Colonic mucosa (tissue), 4 donors: ENCODE measurements at places on chromosomes 3 and 15.
A peak's percentile ranks its signal among the peaks of the same experiment; 100 is the strongest.

- no peak for DNase-seq
Measured at GRCh38 chr3:104909198-104909597, 457.5 kb upstream of the ALCAM start.

DNA sequence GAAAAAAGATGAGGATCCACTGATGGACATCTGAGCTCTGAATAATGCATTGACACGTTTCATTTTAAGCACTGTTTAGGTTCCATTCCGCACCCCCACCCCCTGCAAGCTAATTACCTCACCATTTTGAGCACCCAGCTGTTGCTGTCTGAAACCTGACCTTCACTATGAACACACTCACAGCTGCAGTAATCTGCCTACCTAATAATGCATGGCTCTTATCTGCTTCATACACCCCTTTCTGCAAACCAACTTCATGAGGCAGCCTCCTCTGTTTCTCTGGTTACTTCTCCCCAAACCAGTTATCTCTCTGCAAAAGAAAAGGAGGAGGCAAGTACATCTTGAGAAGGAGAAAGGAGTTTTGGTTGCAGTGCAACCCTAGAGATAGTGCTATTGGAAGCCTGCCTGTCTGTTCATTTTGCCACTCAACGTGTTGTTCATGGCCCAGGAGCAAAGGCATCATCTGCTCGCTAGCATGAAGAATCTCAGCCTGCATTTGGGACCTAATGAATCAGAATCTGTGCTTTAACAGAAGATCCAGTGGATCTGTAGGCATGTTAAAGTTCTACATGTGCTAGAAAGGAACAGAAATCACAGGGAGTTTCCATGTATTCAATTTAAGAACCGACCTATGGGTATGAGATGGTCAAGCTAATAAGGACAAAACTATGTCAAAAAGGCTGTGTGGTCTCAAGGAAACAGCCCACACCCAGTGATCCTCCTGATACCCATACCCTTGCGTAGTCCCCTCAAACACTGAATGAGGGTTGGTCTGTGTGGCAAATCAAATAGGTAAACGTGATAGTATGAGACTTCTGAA, 87.2 kb downstream of the MB21D2 start:
- DNase-seq: no peak

DNA sequence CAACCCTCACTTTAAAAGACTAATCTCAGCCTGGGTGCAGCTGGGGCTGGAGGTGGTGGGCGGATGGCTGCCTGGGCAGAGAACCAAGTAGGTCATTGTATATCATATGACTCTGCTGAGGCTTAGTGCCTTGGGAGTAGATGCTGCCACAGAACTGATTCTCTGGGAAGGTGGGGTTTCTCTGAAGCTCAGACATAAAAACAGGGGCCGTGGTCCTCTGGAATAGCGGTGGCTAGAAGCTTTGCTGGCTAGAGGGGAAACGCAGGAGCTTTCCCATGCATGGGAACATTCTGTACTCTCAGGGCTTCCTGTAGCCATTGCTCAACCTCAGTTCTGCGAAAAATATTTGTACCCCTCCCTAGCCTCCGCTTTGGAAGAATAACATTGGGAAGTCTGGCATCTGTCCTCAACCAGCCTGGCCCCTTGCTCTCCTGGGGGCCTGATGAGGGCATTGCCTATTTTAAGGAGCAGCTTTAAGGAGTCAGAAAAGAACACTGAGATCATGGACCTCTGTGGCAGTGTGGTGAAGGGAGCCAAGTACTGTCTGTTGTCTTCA, 14.7 kb downstream of the TIMP4 start:
- DNase-seq: no peak

GRCh38 chr3:56899078-56899477, 97.3 kb upstream of the ARHGEF3 start:
- no peak for DNase-seq

GRCh38 chr15:101559952-101560351, 70.4 kb upstream of the PCSK6 start:
- DNase-seq: no peak

- DNase-seq: no peak
Measured at GRCh38 chr3:43094851-43095250, 11.0 kb downstream of the POMGNT2 start.

DNA sequence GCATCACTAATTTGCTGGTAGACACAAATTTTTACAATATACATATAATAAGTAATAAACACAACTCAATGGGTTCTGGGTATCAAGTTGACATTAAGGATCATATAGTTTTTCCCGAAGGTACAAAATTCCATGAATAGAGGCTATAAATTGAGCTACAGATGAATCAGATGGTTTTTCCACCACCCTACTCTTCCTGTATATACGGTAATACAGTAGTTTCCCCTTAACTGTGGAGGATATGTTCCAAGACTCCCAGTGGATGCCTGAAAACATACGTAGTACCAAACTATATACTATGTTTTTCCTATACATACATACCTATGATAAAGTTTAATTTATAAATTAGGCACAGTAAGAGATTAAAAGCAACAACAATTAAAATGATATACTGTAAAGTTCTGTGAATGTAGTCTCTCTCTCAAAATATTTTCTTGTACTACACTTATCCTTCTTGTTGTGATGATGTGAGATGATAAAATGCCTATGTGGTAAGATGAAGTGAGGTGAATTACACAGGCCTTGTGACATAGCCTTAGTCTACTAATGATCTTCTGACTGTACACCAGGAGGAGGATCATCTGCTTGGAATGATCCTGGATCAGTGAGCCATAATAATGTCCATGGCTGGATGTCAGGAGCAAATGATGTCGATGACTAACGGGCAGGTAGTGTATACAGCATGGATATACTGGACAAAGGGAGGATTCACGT, 116.7 kb downstream of the NR1I2 start:
- DNase-seq: no peak

DNA sequence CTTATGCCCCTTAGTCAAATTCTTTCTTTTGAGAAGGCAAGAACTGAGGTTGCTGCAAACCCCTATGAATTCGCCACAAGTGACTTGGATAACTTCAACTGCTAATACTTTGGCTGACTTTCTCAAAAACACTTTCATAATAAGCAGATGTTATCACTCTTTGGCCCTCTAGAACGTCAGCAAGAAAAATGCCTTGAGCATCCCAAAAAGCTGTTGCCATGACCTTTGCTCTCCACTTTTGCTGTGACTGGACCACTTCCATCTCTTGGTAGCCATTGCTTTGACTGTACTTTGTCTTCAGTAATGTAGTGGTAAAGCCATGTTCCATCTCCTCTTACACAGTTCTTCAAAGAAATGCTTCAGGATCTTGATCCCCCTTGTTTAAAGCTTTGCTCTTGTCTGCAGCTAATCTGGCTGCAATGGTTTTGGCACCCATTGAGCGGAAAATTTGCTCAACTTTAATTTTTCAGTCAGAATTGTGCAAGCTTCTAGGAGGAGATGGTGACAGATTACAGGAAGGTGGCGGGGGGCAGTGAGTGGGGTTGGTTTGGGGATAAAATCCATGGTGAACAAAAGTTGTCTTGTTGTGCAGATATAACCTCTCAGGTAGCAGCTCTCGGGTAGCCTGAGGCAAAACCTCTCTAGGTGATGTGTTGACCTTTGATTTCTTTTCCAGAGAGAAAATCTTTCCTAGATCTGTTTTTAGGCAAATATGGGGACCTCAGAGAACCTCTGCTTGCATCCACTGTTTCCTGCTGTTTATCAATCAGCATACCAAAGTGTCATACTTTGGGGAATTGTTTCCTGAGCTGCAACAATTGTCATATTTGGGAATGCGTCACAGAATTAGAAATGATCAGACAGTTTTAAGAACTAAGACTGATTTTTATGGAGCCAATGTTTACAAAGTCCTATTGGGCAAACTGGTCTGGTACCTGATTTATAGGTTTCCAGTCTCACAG, 83.6 kb downstream of the CCR1 start:
- DNase-seq: no peak

DNA sequence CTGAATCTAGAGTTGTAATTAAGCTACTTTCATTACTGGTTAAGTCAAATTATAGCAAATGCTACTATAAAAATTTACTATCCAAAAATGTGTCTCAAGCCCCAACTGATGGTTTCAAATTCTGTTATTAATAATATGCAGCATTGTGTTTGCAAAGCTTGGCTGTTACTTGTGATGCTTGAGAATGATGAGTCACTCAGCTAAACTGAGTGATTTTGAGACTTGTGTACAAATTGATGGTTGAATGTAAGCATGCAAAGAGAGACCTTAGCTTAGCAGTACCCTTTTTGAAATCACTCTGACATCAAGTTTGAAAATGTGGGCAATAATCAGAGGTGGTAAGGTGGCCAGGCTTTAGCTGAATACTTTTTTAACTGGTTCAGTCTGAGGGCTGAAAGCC, 27.6 kb downstream of the OPA1 start:
- no peak for DNase-seq

DNA sequence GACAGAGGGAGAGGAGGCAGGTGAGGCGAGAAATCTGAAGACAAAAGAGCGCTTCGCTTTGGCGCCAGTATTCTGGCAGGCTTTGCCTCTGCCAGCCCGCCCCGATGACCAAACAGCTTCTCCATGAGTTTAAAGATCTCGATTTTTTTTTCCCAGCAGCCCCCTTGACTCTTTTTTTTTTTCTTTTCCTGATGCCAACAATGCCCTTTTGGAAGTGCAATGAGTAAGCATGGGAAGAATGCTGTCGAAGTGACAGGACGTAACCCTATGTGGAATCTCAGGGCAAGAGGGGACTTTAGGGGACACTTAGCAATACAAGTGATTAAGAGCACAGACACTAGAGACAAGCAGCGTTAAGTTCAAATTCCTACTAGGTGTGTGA, 211.7 kb downstream of the FGF12 start:
- DNase-seq: no peak

DNA sequence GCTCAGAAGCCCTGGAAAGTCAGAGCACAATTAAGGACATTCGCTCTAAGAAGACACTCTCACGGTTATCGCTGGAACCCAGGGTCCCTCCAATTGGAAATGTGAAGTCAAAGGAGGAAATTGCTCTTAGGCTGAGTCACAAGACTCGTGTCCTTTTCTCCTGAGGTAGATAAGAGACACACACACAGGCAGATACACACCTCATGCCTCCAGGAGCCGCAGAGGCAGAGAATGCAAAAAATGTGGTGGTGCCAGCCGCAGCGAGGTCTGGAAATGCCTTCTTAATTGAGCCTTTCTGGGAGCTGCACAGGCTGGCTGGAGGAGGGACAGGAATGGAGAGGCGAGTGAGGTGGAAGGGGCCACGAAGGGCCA, 189.3 kb downstream of the OPA1 start:
- DNase-seq: peak; percentile 46

- DNase-seq: peak; percentile 33
Measured at GRCh38 chr15:98954411-98954810, 53.2 kb downstream of the PGPEP1L start.

DNA sequence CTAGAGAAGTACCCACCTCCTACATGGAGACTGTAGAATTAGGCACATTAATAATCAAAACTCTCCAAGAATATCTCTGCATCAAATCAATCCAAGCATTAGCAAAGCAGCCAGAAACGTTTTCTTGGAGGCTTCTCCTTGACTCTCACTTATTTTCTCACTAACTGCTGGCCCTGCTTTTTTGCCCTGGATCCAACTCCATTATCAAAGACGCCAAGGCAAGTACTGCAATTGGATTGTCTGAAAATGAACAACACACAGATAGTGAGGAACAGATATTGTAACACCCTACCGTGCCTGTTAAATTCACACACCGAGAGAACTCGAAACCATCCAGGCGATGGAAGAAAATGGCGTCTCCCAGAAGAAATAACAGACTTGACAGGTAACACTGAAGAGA, 256.2 kb upstream of the MDFIC2 start:
- no peak for DNase-seq

- DNase-seq: no peak
Measured at GRCh38 chr3:132880986-132881385, 157.2 kb upstream of the TMEM108 start.

- DNase-seq: no peak
Measured at GRCh38 chr15:43429687-43430086, 58.8 kb downstream of the TUBGCP4 start.

GRCh38 chr15:40508216-40508615, 37.4 kb downstream of the CHST14 start:
- DNase-seq: no peak

GRCh38 chr3:131050001-131050400, 23.3 kb downstream of the NEK11 start:
- DNase-seq: no peak

DNA sequence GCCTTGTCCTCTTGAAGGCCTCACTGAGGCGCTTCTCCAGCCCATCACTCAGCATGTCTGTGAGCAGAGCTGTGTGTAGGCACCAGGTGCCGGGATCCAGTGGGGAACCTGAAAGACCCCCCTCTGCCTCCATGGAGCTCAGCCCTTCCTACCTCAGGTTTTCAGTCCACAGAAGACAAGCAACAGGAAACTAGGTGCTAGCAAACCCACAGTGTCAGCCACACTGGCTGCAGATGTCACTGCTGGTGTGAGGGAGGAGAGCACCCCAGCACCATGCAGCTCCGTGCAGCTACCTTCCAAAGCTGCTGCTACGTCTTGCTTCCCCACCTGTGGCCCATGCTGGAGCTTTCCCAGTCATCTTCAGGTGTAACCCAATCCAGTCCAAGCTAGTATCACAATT, 17.9 kb downstream of the PSTPIP1 start:
- no peak for DNase-seq

- DNase-seq: peak; percentile 12
Measured at GRCh38 chr15:100923902-100924301, 4.7 kb downstream of the LRRK1 start.

- DNase-seq: no peak
Measured at GRCh38 chr15:72840114-72840513, 56.6 kb upstream of the ADPGK start.

DNA sequence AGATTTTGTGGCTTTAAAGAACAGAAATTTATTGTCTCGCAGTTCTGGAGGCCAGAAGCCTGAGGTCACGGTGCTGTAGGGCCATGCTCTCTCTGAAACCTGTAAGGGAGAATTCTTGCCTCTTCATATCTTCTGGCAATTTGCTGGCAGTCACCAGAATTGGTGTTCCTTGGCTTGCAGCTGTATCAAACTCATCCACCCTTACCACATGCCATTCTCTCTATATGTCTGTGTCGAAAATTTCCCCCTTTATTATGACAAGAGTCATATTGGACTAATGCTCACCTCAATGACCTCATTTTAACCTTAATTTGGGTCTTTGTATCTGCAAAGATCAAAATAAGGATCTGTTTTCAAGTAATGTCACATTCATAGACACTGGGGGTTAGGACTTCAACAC, 266.7 kb downstream of the IL20RB start:
- DNase-seq: no peak

GRCh38 chr3:156036258-156037053, 83.9 kb upstream of the KCNAB1 start:
- DNase-seq: no peak

- DNase-seq: no peak
Measured at GRCh38 chr3:32352563-32352962, 39.1 kb upstream of the CMTM7 start.

GRCh38 chr3:116667791-116668190, 41.8 kb upstream of the TUSC7 start:
- DNase-seq: no peak

- no peak for DNase-seq
Measured at GRCh38 chr3:15812183-15812582, 14.4 kb upstream of the ANKRD28 start.

DNA sequence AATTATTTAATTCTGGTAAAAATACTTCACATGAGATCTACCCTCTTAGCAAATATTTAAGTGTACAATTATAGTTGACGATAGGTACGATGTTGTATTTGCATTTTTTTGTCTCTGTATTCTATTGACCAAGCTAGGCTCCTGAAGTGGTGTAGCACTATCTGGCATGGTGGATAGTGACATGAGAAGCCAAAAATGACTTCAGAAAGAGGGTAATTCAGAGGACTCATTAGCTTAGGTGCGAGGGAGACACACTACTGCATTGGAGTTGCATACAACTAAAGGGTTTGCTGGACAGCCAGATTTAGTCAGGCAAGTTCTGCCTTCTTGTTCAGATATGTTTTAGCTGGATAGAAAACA, 50.6 kb downstream of the KBTBD8 start:
- DNase-seq: no peak
